ENCODE measurements at places on chromosomes 2 and 18.

DNA sequence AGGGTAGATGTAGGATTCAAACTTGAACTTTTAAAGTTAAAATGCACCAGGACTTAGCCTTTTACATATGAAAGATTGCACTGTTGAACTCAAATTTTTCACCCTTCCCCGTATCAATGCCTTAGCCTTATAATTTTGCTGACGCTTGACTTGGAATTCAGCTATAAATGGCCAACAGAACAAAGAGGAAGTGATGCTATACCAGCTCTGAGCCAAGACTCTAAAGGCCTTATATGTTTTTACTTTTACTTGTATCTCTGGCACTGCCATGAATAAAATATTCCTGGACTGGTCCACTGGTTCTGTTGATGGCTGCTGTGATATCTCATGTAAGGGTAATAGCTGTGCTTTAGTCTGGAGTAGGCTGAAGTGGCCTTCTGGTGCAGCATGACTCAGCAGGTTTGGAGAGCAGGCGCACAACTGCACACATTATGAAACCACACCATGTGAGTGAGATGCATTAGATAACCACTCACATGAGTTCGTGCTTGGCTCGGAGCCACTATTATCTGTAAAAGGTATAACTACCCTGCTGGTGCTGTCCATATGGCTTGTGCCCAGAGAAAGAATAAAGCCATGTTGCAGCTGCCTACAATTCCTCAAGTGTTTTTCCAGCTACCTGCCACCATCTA lies 8.4 kb upstream of the IER3IP1 start:
- peak; percentile 87 for DNase-seq

GRCh38 chr2:145146691-145147090 lies 626.8 kb upstream of the ZEB2 start:
- DNase-seq, result no peak

DNA sequence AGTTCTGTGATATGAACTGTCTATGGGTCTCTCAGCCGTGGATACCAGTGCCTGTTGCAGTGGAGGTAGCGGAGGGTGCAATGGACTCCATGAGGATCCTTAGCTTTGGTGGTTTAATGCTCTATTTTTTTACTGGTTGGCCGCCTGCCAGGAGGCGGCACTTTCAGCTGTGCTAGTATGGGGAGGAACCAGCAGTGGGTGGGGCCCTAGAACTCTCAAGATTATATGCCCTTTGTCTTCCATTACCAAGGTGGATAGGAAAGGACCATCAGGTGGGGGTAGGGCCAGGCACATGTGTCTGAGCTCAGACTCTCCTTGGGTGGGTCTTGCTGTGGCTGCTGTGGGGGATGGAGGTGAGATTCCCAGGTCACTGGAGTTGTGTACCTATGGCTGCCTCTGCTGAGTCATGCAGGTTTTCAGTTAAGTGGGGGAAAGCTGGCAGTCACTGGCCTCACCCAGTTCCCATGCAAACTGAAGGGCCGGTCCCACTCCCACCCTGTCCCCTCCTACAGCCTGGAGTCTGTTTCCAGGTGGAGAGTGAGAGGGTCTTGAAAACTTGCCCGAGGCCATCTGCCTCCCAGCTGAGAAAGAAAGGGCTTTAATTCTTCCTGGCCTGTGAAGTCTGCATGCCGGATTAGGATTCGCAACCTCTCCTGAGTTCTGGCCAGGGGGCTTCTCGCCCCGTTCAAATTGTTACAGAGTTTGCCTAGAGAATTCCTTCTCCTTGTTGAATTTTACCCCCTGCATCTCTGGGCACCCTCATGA lies 14.5 kb downstream of the KCNS3 start:
- DNase-seq, result peak; percentile 13

DNA sequence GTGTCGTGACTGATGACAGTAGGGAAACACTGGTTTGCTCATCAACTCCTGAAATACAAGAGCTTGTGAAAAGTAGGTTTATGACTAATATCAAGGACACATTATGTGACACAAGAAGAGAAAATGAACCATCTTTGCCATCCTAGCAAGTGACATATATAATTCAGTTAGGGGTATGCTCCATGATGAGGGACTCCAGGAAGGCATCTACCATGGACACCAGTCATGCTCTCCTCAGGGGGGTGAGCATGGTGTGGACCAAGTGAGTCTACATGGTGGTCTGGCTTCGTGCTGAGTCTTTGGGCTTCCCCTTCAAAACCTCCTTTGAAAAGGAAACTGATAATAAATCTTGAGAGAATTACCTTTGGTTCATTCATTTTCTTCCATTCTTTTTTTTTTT lies 11.7 kb upstream of the SERPINB5 start:
- DNase-seq, result no peak

DNA sequence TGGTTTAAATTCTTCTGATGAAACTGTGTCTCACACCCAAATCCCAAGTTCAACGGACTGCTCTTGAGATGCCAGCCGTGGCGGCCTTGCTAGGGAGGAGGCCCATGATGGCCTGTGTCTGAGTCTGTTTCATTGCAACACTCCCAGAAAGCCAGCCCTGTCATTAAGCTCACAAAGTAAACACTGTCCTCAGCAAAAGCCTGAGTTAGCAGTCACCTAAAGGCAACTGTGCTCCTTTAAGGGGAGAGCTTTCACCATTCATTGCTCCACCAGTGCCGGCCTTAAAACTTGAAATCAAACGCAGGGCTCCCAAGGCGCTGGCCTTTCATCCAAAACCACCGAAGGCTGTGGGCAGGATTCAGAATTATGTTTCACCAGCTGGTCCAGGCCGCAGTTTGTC lies 42.5 kb upstream of the PPP1CB start:
- DNase-seq, result no peak

- no peak for DNase-seq
Measured at GRCh38 chr2:229610333-229610732, 104.0 kb downstream of the DNER start.

DNA sequence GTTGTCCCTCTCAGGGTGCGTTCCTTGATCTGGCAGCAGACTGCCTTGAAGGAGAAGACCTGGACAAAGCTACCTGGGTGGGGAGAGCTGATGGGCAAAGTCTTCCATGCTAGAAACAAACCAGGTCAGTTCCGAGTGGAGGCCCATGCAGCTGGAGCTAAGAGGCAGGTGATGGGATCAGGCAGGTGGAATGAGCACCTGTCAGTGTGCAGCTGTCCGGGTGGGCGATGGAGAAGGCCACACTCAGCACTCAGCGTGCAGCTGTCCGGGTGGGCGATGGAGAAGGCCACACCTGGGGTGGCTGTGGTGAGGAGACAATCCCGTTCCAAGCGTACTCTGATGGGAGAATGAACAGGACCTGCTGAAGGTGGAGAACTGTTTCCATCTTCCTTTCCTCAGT lies 237.3 kb upstream of the MYT1L start:
- DNase-seq, result no peak

- no peak for DNase-seq
Measured at GRCh38 chr2:197893403-197894177, 89.2 kb downstream of the PLCL1 start.

- DNase-seq, result no peak
Measured at GRCh38 chr2:120418174-120418787, 72.3 kb downstream of the INHBB start.

DNA sequence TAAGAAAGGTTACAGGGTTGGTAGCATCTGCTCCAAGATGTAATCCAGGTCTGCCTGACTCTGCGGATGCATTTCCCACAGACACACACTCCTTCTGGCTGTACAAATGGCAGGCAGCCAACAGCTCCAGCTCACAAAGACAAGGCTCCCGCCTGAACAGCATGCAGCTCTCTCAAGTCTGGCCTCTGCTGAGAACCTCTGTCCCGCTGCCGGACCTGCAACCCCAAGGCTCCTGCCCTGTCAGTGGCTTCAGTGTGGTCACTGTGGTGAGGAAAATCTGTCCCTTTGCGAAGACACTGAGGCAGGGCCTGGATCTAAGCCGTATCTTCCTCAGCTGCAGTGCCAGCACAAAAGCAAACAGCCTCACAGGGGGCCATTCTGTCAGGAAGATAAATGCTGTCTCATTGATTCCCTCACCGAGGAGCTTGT lies 469.3 kb upstream of the MEX3C start:
- DNase-seq, result no peak

GRCh38 chr2:53334610-53335009 lies 433.0 kb upstream of the CHAC2 start:
- no peak for DNase-seq

DNA sequence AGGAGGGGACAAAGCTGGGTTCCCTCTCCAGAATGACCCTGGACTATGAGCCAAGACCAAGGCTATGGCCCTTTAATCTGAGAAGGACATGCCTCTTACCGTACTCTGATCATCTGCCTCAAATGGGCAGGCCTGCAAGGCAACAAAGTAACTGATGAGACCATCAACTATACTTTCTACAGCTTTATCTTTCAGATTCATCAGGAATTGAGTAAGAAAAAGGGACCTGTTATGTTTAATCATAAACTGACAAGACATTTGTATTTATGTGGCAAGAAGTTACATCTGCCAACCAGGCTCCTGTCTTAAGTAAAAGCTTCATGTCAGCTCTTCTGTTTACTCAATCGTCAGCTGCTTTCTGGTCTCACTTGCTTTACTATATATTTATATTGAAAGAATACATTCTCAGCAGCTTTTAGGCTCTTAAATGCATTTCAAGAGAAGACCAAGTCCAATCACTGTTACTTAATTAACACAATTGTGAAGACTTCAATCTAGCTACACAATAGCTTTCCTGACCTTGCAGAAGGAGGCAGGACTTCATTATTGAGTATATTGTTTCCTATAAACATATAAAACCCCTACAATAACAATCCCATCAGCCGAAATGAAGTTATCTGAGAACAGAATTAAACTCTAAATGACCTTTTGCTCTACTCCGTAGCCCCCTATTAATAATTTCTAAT lies 163.8 kb downstream of the ETAA1 start:
- DNase-seq, result peak; percentile 1

DNA sequence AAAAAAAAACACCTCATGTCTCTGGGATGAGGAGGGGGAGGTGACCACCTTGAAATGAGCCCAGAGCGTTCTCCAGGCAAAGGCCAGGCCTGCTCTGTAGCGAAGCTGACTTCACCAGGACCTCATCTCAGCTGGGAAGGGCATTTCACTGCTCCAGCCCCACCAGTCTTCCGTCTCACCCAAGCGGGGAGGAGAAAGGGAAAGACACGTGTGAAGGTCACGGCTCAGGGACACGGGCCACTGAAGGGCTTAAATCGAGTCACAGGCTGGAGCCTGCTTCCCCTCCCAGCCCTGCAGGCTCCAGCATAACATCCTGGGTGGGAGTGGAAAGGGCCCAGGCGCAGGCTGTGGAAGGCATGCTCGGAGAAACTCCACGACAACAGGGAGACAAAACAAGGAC lies 18.1 kb downstream of the THAP4 start:
- no peak for DNase-seq

GRCh38 chr2:204040016-204040415 lies 103.5 kb downstream of the ICOS start:
- DNase-seq, result no peak

DNA sequence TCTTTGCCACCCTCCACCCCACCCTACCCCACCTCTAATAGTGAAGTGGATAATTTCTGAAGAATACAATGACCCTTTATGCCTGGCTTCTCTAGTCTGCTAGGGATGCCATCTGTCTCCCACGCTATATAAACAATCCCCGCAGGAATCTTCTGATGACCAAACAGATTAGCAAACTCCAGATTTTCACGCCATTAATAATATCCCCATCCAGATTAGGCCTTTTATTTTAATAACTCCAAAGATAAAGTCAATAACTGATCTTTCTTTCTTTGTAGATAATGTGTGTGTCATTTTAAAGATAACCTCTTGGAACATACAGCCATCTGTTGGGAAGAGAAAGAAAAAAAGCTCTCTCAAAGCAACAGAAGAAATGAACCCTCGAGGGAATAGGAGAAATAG lies 47.9 kb upstream of the CCDC150 start:
- no peak for DNase-seq

DNA sequence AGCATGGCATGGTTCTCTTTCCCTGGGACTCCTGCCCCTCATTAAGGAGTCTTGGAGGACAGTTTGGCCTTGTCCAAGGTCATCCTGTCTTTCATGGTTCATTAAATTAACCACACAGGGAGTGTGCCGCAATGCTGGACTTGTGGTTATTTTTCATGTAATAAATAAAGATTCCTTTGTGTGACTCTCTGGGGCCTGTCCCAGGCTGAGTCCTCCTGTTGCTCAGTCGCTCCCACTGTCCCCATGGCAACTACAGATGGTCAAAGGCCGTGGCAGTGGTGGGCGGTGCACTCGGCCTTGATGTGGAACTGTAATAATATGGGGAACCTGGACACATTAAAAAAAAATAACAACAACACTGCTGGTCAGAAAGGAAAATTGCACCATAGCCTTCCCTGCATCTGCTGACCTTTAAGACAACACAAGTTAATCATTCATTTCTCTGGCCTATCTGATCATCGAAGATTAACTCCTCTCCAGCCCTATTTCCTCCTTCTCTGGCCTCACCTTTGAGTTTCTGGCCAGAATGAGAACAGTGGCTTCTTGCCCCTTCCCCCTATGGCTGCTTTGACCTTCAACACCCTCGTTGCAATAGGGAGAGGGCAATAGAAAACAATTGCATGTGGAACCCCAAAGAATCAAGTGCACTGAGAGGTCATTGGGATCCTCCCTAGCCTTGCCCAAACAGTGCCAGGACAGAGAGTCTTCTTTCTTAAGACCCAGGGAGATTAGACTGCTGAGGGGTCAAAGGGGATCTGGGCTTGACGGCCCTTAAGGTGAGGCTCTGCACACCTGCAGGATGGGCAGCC lies 44.7 kb downstream of the PSD4 start:
- DNase-seq, result no peak

DNA sequence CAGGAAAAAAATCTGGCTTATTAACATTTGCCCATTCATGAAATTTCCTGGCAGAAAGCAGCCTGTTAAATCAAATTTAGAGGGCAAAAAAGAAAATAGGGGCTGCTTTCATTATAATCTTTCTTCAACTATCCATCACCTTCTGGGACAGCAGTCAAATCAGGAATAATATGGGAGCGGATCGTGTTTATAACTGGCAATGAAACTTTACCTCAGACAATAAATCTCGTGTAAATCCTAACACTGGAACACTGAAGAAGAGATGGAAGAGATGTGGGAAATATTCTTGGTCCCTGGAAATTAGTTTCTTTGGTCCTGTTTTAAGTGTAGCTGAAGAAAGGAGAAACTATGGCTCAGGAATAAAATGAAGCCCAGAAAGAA lies 77.5 kb upstream of the SERTAD2 start:
- no peak for DNase-seq

DNA sequence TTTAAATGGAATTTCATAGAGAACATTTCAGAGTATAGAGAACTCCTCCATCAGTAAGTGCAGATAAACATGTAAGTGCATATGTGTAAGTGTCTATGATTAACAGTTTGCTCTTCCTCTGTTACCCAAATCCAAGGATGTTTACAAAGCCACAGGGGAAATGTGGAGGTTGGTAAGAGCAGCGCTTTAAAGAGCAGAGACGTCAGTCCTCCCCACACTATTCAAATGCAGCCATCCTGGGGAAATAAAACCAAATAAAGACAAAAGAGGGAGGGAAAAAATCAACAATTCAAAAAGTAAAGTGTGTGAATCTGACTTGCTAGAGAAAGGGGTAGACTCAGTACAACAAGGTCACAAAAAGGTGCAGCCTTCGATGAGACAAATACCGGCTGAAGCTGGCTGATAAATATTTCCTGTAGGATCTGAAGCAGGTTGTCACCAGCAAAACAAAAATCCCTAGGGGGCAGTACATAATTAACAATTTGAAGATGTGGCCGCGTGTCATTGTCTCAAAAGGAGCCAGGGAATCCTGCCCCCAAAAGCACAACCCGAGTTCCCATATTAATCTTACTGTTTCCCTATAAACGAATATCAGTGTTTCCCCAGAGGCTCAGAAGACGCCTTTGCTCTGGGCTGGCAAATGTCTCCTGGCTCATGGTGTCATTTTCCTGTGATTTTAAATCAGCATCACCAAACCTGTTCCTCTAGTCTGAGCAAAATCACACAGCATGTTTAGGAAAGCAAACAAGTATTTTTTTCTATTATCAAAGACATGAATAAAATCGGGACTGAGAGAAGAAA lies 216.5 kb downstream of the CDCA7 start:
- DNase-seq, result peak; percentile 56
